Astrocyte (in vitro differentiated cells and primary cell): ENCODE measurements at places on chromosomes 2 and 18. TPM values are rescaled to one million over a fixed set of nuclear protein-coding genes. Genes with fewer than 3 reads are reported as not detected.

- H3K27ac ChIP-seq = no peak overlapping the region
- no peaks in the 10 kb centered on the region for H3K27me3 ChIP-seq
- no peak overlapping the region for H3K4me3 ChIP-seq
- DNase-seq = peak; percentile 48
- H3K36me3 ChIP-seq = no peaks in the 10 kb centered on the region
Observed at GRCh38 chr2:222842491-222843174, 18.2 kb upstream of the ACSL3 start.

The MDH1 gene
- 175 and 177 TPM in 2 replicates for total RNA-seq

GRCh38 chr2:74334931-74335333 is 8.3 kb downstream of the SLC4A5 start:
- no peaks in the 10 kb centered on the region for H3K4me1 ChIP-seq
- no peak overlapping the region for H3K4me3 ChIP-seq
- H3K27ac ChIP-seq = no peak overlapping the region
- H3K36me3 ChIP-seq = no peaks in the 10 kb centered on the region
- DNase-seq = peak; percentile 33
- H3K27me3 ChIP-seq = no peaks in the 10 kb centered on the region

DNA sequence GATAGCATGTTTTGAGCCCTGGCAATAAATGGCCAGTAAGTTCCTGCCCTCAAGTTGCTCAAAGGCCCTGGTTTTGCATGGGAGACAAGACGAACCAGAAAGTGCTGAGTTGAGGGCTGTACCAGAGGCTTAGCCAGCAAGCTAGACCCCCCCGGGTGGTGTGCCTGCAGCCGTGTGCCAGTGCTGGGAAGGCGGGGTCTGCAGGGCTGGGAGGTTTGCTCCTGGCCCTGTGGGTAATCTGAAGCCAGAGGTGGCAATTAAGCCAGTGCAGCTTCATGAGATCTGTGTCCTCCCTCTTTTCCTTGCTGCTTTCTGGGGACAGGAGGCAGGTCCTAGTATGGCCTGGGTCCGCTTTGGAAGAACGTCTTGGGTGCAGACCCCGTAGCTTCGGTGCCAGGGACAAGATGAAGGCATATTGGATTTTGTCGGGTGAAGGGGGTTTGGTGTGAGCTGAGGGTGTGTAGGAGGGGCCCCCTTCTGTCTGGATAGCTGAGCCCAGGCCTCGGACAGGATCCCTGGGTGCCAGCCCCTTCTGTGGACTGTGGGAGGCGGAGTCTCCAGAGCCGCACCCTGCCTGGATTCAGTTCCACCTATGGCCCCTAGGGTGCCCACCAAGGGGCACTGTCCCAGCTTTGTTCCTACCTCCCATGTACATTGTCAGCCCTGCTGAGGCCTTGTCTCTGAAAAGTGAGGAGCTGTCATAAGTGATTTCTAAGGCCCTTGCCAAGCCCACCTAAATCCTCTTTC is 15.6 kb downstream of the ATOH8 start:
- no peaks in the 10 kb centered on the region for H3K36me3 ChIP-seq
- no peaks in the 10 kb centered on the region for H3K27me3 ChIP-seq
- H3K4me3 ChIP-seq = no peak overlapping the region
- H3K27ac ChIP-seq = no peak overlapping the region
- peaks cover 73% of the 10 kb centered on the region for H3K4me1 ChIP-seq
- DNase-seq = no peak

- H3K27me3 ChIP-seq = no peaks in the 10 kb centered on the region
- no peak overlapping the region for H3K27ac ChIP-seq
- H3K36me3 ChIP-seq = no peaks in the 10 kb centered on the region
- DNase-seq = no peak
Observed at GRCh38 chr18:3726238-3726951, 276.4 kb downstream of the TGIF1 start.

The IL36G gene
- total RNA-seq = not detected in 2 replicates

The RAD51AP2 gene
- total RNA-seq = 0.10 TPM in 1 of 2 replicates, not detected in the other

DNA sequence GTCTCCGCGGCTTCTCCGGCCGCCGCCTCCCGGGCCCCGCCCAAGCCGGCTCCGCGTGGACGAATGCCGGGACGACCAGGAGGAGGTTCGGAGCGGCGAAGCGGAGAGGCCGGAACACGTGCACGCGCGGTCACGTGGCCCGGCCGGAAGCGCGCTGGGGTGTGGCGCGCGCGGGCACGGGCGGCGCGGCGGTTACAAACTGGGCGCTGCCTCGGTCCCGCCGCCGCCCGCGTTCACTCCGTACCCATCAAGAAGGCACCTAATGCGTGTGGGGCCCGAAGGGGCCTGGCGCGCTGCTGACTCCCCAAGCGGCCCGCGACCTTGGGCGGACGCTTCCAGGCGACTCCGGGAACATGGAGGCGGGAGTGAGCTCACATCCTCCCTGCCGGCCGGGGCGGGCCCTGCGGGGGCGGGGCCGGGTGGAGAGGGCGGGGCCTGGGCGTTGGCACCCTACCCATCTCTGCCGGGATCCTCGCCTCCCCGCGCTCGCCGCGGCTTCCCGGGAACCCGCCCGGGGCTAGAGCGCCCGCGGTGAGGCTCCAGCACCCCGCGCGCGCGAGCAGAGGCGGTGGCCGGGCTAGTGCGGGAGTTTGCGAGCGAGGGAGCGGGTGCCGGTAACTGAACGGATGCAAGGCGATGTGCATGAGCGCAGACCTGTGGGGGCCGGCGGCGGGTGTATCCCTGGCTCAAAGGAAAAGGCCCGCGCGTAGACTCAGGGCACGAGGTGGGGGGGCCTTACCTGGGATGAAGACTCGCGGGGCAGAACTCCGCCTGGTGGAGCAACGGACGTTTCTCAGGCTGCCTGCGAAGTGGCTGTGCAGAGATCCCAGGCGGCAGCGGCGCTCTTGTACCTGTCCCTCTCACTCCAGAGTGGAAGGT is at the start of gene TMEM185B:
Gene TMEM185B (minus strand): TSS at position 367 of the 879 bp plus-strand sequence. CDS start 424 bp downstream, outside the sequence.
- no peaks in the 10 kb centered on the region for H3K36me3 ChIP-seq
- H3K27ac ChIP-seq = peak within 1 kb of the TSS; percentile 86
- H3K4me1 ChIP-seq = peaks cover 4% of the 10 kb centered on the region
- H3K27me3 ChIP-seq = no peaks in the 10 kb centered on the region
- H3K4me3 ChIP-seq = peak within 1 kb of the TSS; percentile 66
- DNase-seq = peak; percentile 59

The SERPINB10 gene
- not detected in 2 replicates for total RNA-seq

The ZAP70 gene
- 0.14 and 0.73 TPM in 2 replicates for total RNA-seq

- no peak overlapping the region for H3K4me3 ChIP-seq
- H3K27ac ChIP-seq = no peak overlapping the region
- peak; percentile 25 for DNase-seq
- H3K36me3 ChIP-seq = no peaks in the 10 kb centered on the region
- no peaks in the 10 kb centered on the region for H3K27me3 ChIP-seq
Observed at GRCh38 chr2:189821953-189822748, 37.9 kb downstream of the PMS1 start.

DNA sequence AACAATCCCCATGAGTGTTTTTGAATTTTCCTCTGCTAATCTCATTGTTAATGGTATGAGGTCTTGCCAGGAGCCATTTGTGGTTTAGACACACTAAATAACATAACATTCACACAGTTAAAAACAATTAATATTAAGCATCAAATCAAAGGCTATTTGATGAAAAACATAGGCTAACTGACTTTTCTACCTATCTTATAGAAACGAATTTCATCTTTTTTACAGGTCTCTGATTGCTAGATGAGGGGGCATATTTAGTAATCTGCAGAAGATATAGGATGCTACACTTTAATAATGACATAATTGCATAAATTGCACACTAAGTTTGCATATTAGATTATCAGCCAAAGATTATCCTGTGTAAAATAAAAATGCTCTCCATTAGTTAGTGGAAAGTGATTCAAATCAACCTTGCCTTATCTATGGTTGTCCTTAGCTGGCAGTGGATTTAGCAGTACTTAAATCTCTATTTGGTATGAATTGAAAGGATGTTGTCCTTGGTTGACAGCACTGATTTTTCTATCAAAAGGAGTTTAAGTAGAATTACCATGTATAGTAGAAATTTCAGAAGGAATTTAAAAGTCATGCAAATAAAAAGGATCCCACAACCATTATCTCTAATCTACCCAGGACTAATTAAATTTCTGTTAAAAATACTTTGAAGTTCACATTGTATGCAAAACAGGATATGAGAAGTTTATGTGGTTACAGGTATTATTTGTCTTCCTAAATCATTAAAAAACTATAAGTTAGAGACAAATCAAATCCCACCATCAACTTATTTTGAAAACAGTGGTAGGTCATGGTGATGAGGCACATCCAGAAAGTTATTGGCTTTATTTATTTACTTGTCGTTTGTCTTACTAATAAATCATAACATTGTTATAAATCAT is 50.6 kb upstream of the SPAG16 start:
- H3K36me3 ChIP-seq = no peaks in the 10 kb centered on the region
- no peaks in the 10 kb centered on the region for H3K27me3 ChIP-seq
- H3K27ac ChIP-seq = no peak overlapping the region
- no peak for DNase-seq
- no peak overlapping the region for H3K4me3 ChIP-seq
- peaks cover 17% of the 10 kb centered on the region for H3K4me1 ChIP-seq

The FAM237A gene
- total RNA-seq = not detected in 2 replicates

DNA sequence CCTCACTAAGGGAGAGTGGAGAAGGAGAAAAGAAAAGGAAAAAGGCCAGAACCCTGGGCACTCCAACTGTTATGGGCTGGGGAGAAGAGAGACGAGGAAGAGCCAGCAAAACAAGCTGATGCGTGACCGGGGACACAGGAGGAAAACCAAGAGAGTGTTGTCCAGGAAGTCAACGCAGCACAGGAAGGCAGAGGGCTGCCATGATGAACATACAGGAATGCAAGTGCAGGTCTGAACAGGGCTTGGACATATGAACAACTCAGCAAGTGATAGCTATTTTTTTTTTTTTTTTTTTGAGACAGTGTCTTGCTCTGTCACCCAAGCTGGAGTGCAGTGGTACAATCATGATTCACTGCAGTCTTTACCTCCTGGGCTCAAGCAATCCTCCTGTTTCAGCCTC is 28.4 kb downstream of the SIX3 start:
- H3K4me3 ChIP-seq = no peak overlapping the region
- no peak for DNase-seq
- no peaks in the 10 kb centered on the region for H3K36me3 ChIP-seq
- H3K27ac ChIP-seq = no peak overlapping the region
- H3K27me3 ChIP-seq = no peaks in the 10 kb centered on the region

GRCh38 chr2:60174146-60174545 is 379.3 kb downstream of the BCL11A start:
- H3K4me1 ChIP-seq = no peaks in the 10 kb centered on the region
- DNase-seq = no peak
- H3K36me3 ChIP-seq = no peaks in the 10 kb centered on the region
- no peaks in the 10 kb centered on the region for H3K27me3 ChIP-seq
- no peak overlapping the region for H3K27ac ChIP-seq

GRCh38 chr2:201969938-201970785 is 63.5 kb upstream of the FZD7 start:
- H3K4me1 ChIP-seq = peaks cover 9% of the 10 kb centered on the region
- no peaks in the 10 kb centered on the region for H3K27me3 ChIP-seq
- H3K27ac ChIP-seq = no peak overlapping the region
- H3K4me3 ChIP-seq = no peak overlapping the region
- H3K36me3 ChIP-seq = no peaks in the 10 kb centered on the region

DNA sequence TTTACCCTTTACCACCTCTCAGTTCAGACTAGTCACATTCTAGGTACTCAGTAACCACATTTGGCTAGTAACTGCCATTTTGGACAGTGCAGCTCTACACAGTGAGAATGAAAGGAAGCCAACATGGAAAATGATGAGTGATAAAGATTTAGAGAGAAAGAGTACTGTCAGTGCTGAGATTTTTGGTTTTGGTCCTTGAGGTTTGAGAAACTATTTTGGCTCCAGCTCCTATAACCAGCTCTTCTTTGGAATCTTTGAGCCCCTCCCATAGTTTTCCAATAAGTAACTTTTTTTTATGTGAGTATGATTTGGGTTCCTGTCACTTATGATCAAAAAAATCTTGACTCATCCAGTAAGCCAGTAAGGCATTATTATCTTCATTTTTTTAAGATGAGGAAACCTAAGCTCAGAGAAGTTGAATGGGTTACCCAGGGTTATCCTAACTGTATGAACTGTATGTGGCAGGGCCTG is 173.0 kb downstream of the BABAM2 start:
- H3K27ac ChIP-seq = no peak overlapping the region
- no peak overlapping the region for H3K4me3 ChIP-seq
- DNase-seq = peak; percentile 66
- no peaks in the 10 kb centered on the region for H3K4me1 ChIP-seq
- no peaks in the 10 kb centered on the region for H3K27me3 ChIP-seq

The ARID5A gene
- 11.3 and 11.8 TPM in 2 replicates for total RNA-seq

DNA sequence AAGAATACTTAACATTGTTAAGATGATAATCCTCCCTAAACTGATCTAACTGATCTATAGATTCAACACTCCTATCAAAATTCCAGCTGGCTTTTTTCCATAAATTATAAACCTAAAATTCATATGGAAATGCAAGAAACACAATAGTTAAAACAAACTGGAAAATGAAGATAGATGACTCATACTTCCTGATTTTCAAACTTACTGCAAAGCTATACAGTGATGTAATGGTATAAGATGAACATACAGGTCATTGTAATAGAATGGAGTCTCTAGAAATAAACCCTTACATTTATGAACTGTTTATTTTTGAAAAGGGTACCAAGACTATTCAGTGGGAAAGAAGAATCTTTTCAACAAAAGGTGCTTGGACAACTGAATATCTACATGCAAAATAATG is 32.3 kb downstream of the UBXN4 start:
- no peaks in the 10 kb centered on the region for H3K27me3 ChIP-seq
- H3K4me1 ChIP-seq = peaks cover 3% of the 10 kb centered on the region
- H3K36me3 ChIP-seq = peaks cover 44% of the 10 kb centered on the region
- peak; percentile 29 for DNase-seq
- H3K27ac ChIP-seq = peak overlapping the region; percentile 56
- no peak overlapping the region for H3K4me3 ChIP-seq

The GAD1 gene
- total RNA-seq = 4.5 and 4.7 TPM in 2 replicates

The CPO gene
- total RNA-seq = not detected in 2 replicates

The LHCGR gene
- not detected in 2 replicates for total RNA-seq

DNA sequence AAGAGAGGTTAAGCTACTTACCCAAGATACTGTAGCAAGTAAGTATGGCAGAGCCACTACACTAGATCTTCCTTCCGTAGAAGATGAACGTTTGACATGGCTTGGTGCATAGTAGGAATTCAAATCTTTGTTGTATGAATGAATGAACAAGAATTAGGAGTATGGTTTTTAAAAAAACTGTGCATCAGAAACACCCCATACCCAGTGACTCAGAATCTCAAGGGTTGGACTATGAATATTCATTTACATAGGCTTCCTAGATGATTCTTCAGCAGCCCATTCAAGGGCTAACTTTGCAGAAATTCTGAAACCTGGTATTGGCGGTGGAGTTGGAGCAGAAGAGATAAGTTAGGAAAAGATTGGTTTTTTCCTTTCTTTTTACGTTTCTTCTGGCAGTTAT is 5.4 kb downstream of the ACTR3 start:
- no peak overlapping the region for H3K27ac ChIP-seq
- H3K4me1 ChIP-seq = peaks cover 42% of the 10 kb centered on the region

The NETO1 gene
- 18.4 and 19.8 TPM in 2 replicates for total RNA-seq

- no peak overlapping the region for H3K4me3 ChIP-seq
- no peak overlapping the region for H3K27ac ChIP-seq
- H3K27me3 ChIP-seq = no peaks in the 10 kb centered on the region
- H3K36me3 ChIP-seq = no peaks in the 10 kb centered on the region
Observed at GRCh38 chr2:166229678-166230023, 101.8 kb upstream of the SCN1A start.
